ENCODE measurements at places on chromosomes 6 and 20.
A peak's percentile ranks its signal among the peaks of the same experiment; 100 is the strongest.

- DNase-seq = no peak
These were observed 41.8 kb upstream of the MTRF1L start for GRCh38 chr6:153044295-153044694.

DNA sequence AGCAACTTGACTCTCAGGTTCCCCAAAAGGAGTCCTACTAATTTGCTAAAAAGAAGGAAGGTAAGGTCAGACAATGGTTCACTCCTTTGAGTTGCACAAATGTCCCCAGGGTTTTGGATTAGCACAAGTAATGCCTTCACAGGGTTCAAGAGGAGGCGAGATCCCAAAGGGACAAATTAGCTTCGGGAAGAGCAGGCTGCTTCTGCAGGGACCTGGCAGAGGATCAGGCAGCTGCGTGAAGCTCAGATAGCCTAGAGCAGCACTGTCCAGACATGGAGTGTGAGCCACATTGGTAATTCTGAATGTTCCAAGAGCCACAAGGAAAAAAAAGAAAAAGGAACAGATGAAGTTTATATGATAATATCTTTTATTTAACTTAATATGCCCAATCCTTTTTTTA lies 115.4 kb downstream of the CFAP61 start:
- no peak for DNase-seq

GRCh38 chr6:167736486-167737204 lies 90.1 kb upstream of the AFDN start:
- peak; percentile 43 for DNase-seq

- DNase-seq = no peak
These were observed 87.5 kb upstream of the TOP1 start for GRCh38 chr20:40941133-40941610.

GRCh38 chr6:33751771-33752645 lies 5.3 kb upstream of the IP6K3 start:
- DNase-seq = no peak

DNA sequence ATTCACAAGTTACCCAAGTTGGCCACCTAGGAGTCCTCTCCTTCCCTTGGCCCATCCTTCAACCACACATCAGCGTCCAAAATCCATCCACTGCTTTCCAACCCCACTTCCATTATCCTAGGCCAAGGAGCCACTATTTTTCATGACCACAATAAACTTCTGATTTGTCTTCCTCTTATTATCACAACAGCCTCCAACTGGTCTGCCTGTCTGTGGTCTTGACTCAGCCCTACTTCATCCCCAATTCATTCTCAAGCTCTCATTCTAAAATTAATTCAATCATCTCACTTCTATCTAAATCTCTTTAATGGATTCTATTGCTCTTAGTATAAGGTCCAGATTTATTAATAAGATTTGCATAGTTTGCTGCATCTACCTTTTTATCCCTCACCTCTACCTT lies 189.0 kb upstream of the PRDM1 start:
- DNase-seq = no peak

DNA sequence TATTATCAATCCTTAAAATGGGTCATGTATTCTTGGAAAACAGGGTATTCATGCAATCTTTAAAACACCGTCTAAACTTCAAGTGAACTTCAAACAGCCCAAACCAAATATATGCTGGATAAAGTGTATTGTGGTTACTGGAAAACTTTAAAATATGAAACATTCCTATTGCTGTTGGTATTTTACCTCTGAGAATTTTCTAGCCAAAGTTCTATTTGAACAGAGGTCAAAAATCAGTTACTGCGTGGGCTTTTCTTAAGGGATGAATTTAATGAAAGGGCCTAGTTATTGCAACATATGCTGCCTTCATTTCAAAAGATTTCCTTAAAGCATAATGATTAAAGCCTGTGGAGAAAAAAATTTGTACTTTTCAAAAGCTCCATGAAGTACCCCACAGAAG lies 436.0 kb downstream of the PLCB1 start:
- DNase-seq = no peak

All from RPMI8226 (cell line).